Fibroblast of skin of left biceps (primary cell): ENCODE measurements at places on chromosomes 12 and 14.
A peak's percentile ranks its signal among the peaks of the same experiment; 100 is the strongest.

DNA sequence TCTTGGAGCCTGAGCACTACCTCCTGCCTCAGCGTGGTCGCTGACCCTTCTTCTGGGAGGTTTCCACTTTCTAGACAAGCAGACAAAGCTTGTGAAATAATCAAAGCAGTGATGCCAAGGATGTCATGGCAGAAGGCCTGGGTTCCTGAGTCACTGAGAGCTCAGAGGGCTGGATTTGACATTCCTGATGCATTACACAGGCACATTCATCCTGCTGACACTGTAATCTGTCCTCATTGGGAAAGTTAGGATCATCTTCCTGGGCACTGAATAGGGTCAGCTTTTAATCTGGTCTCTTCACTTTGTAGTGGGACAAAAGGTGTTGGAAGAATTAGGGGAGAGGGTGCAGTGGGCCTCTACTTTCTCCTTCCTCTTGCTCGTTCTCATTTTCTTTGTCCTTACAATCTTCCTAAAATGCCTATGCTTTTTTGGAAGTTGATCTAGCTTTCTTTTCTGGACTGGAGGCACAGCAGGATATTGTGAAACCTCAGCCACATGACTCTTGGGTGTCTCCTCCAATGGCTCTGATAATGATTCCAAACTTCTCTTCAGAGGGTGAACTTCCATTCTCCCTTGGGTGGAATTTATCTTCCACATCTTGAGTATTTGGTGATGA, 29.6 kb downstream of the EEA1 start:
- peak; percentile 94 for DNase-seq

DNA sequence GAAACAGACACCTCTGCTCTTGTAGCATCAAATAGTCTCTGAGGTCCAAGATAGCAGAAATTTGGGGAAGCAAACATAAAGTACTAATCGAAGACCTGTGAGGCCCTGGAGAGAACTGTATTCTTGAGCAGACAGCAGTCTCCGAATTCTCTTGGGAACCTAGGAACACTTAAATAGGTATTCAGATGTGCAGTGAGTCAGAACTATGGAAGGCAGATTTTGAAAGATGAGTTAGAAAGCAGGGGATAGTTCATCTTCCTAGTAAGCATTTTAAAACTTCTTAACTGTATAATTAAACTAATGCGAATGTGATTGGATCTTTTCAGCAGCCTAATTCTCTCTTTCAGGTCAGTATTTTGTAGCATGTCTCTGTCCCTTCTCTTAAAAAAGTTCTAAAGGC, 30.6 kb downstream of the NAA30 start:
- no peak for DNase-seq

GRCh38 chr14:93947282-93947681, 20.1 kb downstream of the FAM181A start:
- no peak for DNase-seq

GRCh38 chr12:17918013-17918412, 172.0 kb downstream of the RERGL start:
- DNase-seq: no peak

DNA sequence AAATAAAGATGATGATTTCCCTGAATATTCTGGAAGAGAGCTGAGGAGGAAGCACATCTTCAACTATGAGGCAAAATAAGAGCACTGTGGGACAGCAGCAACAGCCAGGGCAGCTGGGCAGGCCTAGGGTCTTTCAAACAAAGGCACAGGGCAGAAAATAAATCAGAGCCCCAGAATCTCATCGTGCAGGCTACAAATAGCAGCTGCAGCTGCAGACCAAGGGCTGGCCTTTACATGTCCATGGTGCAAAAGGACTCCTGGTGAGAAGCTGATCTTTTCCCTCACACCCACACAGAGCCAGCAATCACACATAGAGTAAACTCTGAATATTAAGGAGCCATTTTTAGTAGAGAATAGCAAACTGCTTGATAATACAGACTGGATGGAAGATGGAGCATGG, 13.6 kb upstream of the MYBPC1 start:
- no peak for DNase-seq

- DNase-seq: no peak
These were observed 114.0 kb downstream of the DICER1 start for GRCh38 chr14:95043314-95043713.

DNA sequence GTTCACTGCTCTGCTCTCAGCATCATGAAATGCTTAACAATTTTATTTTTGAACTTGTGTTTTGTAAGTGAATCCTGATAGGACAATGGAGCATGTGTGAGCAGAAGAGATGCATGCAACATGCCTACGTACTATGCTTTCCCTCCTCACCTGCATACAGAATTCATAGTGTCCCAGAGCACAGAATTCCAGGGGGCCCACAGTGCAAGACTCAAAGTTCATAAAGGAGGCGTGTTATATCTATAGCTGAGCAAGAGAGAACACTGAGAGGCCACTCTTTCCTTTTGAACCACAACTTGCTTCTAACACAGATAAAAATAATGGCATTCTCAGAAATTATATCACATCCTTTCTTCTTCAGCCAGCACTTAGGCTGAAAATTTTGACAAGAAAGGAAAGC, 28.8 kb downstream of the BHLHE41 start:
- DNase-seq: no peak

DNA sequence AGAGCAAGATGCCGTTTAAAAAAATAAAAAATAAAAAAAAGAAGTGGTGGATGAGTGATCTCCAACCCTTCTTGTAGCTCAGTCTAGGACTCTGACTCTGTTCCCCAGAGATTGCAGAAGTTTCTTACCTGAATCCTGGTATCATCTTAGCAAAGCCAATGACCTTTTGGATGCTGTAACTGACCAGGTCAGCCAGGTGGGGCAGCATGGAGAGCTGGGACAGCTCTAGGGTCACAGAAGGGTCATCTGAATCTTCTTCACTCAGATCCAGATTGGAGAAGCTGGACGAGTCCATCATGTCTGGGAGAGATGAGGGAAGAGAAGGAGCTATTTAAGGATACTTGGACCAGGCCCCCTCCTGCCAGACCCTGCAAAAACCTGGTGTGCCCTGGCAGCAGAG, 35.8 kb upstream of the HDAC7 start:
- no peak for DNase-seq

GRCh38 chr12:120356567-120357030, 12.4 kb downstream of the MSI1 start:
- peak; percentile 40 for DNase-seq

DNA sequence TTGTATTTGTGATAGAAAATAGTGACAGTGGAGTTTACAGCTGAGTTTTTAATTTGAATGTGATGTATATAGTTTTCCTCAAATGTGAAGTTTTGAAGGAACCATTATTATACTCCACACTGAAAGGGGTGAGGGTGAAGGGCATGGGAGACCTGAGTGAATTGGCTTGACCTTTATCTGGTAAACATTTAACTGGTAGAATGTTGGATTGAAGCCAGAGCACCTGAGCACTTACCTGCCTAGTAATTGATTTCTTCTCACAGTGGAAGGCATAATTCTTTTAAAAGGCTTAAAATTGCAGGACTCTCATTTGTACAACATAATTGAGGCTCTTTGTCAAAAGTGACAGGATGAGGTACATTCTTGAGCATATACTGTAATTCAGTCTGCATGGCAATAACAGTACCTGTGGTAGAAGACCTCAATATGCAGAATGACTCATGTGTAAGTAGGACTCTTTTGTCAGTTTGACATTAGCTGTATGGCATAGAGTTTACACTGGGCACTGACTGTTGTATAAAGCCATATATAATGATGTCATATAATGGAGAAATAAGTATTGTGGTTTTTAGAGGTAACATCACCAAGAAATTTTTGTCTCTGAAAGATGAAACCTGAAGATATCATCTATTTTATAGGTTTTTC, 309.6 kb downstream of the TMTC2 start:
- no peak for DNase-seq

DNA sequence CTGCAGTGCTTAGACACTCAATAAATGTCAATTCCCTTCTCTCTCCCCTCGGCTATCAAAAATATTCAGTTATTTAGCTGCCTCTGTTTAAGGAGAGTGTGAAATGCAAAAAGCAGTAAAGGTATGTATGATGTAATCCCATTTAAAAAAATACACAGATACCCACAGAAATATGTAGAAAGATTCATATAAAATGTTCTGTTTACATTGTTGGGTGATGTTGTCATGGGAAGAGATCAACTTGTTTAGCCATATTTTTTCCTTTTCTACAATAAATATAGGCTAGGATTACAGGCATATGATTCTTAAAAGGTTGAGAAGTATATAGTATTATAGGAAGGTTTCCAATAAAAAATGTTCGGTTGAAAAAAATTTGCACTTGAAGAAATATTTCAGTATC, 7.8 kb downstream of the PPP2R3C start:
- DNase-seq: no peak

DNA sequence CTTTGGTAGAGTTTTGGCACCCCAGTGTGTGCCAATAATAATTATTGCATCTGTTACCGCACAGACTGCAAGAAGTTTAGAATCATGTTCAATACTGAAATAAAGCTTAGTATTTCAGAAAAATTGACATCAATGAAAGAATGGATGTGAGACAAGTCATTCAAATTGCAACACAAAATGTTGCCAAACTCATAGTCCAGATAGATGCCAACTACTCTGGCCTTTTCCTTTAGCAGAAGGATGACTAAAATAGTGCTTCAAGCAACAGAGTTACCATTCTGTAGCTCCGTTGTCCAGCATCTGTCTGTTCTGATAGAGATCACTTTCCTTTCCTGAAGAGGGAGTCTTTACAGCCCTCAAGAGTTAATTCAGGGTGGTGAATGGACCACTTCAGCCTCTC, 77.5 kb downstream of the LIN7A start:
- DNase-seq: no peak

DNA sequence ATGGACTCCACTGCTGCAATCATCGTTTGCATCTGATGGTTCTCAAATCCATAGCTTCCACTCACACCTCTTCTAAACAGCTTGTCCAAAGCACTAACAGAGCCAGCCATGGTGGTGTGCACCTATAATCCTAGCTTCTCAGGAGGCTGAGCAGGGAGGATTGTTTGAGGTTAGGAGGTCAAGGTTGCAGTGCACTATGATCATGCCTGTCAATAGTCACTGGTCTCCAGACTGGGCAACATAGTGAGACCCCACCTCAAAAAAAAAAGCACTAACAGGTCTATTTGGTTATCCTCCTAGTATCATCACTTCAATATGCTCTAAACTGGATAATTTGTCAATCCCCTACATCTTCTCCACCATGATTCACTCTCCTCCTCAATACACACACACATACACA, 63.2 kb downstream of the TTC9 start:
- DNase-seq: no peak

GRCh38 chr14:99627100-99627499, 17.8 kb upstream of the HHIPL1 start:
- no peak for DNase-seq

DNA sequence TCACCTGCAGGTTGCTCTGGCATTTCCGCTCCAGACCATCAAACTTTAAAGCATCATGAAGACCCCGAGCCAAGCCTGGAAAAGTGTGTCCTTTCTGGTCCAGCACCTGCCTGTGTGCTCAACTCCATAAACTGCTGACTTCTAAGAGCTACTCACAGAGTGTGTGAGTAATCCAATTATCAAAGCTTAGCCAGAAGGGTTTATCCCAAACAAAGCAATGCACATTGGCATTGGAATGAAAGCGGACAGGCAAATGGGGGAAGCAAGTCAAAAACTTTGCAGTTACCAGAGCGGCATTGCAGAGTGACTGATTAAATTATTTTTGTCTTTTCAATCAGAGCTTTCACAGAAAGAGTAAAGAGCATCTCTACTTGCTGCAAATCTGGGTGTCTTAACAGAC, 1262.4 kb upstream of the SEL1L start:
- DNase-seq: no peak

- no peak for DNase-seq
These were observed 21.4 kb downstream of the ZNF641 start for GRCh38 chr12:48329199-48329939.

DNA sequence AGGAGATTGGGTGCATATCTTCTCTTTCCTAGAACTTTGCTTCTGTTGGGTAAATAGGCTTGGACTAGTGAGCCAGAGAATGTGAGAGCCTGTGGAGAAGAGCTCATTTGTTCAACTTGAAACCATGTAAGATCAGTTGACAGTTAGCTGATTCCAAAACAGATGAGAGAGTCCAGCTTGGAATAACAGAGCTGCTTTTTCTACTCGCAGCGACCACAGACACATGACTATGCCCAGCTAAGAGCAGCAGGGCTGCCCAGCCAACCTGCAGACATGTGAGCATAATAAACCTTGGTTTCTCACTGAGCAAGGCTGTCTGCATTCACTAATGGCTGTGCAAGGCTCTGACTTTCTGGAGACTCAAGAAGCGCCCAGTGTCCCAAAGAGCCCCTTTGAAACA, 209.2 kb downstream of the C12orf75 start:
- no peak for DNase-seq

DNA sequence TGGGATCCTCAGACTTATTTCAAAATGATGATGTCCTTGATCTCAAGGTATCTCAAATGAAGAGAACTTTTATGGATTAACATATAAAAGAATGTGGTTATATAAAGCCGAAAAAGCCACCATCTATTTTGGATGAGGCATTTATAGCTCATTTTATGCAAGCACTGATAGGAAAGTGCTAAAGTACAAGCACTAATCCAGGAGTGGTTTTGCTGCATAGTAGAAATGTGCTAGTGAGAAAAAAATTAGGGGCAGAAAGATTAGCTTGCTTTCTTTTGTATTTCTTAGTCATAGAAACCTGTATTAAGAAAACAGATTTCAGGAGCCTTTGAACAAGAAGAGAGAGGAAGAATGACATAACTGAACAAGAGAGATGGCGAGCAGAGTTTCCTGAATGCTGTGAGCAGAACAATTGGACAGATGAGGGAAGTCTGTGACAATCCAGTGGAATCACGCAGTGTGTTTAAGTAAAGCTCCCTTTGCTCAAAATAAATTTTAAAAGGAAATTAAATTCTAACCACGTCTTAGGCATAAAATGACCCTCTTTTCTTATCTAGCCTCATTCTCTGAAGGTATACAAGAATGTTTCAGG, 238.2 kb upstream of the NOVA1 start:
- no peak for DNase-seq

GRCh38 chr14:77043177-77043983, 14.9 kb upstream of the IRF2BPL start:
- DNase-seq: peak; percentile 94

DNA sequence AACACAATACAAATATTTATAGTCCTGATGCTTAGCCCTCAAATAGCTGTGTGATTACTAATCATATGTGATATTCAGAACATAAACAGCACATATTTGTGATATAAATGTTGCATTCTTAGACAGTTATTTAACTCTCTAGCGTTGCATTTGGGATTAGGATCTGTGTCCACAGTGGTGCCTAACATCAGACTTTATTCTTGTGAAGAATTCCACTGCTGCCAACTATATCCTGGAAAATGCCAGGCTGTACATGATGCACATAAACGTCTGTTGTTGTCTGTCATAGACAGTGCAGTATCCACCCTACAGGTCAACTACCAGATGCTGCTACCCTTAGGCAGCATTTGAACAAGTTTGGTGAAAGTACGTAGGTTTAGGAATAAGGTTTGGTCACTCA, 39.0 kb downstream of the SLC38A4 start:
- DNase-seq: peak; percentile 62
